ENCODE measurements at places on chromosomes 4 and X.

DNA sequence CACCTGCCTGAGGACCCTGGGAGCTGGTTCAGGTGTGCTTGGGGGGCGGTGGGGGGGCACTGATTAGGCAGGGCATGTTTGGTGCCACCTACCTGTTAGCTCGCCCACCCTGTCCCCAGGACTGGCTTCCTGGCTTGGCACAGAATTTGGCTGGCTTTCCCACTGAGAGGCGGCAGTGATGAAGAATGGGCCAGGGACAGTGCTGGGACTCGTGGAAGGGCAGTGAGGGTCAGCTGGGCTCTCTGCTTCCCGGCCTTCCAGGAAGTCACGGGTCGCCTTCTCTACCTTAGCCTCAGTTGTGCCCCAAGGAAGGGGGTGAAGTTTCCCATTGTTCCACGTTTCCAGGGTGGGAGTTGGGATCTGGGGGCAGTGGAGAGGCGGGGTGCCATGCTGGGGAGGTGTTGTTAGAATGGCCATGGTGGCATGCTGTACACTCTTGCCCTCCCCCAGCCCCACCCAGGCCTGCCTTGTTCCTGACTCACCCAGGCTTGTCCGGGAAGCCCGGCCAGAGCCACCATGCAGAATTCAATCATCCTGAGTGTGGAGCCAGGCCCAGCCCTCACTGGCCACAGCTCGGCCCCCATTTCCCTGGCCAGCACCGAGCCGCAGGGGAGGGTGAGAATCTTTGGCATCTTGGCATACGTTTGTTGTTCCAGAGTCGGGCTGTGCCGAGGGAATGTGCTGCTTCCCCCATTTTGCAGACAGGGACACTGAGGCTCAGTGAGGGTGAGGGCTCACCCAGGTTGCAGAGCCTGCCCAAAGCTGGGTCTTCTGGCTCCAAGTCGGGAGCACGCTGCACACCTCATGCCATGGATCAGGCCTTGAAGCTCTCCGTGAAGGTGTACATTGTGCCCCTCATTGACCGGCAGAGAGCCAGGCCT is 21.9 kb upstream of the GPR78 start:
- DNase-seq = no peak

DNA sequence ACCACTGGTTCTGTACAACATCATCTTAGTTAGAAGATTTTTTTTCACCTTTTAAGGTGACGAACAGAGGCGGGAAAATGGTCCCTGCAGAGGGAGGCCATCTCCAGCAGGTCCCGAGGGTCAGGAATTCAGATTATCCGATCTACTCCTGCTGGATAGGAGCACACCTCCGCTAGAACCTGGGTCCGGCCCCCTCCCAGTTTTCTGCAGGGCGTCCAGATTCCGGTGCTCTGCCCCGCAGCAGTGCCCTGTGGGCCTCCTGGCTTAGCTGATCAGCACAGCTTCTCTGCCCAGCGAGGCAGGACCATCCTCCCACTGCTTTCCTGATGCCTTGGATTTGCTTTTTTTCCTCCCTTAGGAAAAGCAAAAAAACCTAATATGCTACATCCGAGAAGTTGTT is 2.3 kb downstream of the TBL1X start:
- no peak for DNase-seq

- DNase-seq = no peak
Observed at GRCh38 chrX:110258552-110258951, 59.3 kb downstream of the AMMECR1 start.

DNA sequence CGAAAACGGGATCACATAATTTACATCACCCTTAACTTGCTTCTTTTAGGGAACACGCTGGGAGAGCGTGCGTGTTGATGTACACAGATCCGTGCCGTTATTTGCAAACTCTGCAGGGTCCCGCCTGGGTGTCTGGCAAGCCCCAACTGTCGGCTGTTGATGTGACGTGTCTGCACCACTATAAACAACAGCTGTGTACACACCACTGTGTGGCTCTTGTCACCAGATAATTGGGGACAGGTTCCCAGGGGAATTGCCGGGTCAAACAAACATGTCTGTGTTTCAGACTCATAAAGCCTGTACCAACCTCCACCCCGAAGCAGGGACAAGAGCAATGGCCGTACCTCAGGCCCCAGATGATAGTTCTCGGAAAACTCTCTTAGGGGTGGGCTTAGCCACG is 105.0 kb upstream of the AFAP1 start:
- DNase-seq = no peak

- DNase-seq = no peak
Observed at GRCh38 chr4:94354474-94354896, 11.8 kb upstream of the HPGDS start.

GRCh38 chr4:183852910-183853547 is 52.1 kb upstream of the STOX2 start:
- DNase-seq = no peak

- peak; percentile 13 for DNase-seq
Observed at GRCh38 chrX:42714981-42715700, 62.8 kb downstream of the PPP1R2C start.

DNA sequence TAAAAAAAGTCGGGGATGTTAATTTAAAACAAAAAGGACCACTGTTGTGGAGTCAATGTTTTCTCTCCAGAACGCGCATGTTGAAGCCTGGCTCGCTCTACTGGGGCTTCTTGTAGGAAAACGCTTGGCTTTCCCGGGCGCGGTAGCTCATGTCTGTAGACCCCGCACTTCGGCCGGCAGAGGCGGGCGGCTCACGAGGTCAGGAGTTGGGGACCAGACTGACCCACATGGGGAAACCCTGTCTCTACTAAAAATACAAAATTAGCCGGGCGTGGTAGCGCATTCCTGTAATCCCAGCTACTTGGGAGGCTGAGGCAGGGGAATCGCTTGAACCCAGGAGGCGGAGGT is 15.6 kb downstream of the NELFA start:
- no peak for DNase-seq

DNA sequence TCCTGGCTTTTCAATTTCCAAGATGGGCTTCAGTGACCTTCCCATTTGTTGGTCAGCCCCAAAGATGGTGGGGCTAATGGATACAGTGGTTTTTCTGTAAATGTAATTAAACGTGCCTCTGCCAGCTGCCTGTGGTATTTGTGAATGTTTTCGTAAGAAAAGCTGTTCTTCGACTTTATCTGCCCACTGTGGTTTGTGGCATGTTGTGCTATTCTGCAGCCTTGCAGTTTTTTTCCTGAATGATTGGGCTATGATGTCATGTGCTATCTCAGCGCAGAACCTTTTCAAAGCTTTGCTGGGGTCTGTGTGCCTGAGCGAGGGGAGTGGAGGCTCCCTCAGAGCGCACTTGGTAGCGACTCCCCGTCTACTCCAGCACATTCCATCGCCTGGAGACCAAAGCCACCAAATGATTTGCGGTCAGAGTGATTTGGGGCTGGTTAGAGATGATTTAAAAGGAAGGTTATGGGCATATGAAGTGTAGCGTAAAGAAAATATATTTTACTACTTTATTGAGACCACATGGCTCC is 137.5 kb downstream of the PALLD start:
- no peak for DNase-seq

DNA sequence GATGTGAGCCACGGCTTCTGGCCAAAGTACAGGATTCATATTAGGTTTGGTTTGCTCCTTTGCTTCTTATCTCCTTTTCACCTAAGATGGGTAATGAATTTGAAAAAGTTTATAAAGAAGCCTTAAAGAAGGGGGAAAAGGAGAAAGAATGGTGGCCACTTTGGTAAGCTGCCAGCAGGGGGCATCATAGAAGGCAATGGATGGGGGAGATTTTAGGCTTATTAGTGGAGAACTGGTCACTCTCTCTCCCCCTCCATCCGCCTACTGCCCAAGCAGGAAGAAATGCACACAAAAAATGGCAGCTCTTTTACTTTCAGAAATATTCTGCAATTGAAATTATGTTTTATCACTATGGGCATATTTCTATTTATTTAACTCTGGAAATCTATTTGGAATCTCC is 32.0 kb downstream of the SPARCL1 start:
- no peak for DNase-seq

GRCh38 chr4:136731025-136731424 is 801.3 kb downstream of the PCDH18 start:
- DNase-seq = no peak

GRCh38 chr4:15398001-15398400 is 29.8 kb upstream of the C1QTNF7 start:
- no peak for DNase-seq

DNA sequence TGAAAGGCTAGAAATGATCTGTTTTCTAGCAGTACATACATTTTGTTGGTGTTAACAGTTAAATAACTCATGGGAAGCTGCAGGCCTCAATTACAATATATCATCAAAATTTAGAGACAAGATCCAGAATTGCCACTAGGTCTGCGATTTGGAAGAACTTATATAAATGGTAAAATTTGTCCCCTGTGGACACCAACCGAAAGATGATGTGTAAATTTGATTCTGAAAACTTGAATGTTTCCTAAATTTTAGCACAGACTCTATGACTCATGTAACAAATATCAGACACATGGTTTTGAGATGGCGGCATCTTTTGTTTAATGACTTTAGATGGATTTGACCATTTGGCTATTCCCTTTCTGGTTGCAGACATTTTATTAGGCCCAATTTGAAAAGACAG is 6.0 kb upstream of the HPGDS start:
- no peak for DNase-seq

- DNase-seq = no peak
Observed at GRCh38 chr4:23952258-23952657, 62.4 kb upstream of the PPARGC1A start.

GRCh38 chrX:134144231-134144630 is 92.8 kb upstream of the CCDC160 start:
- DNase-seq = no peak

DNA sequence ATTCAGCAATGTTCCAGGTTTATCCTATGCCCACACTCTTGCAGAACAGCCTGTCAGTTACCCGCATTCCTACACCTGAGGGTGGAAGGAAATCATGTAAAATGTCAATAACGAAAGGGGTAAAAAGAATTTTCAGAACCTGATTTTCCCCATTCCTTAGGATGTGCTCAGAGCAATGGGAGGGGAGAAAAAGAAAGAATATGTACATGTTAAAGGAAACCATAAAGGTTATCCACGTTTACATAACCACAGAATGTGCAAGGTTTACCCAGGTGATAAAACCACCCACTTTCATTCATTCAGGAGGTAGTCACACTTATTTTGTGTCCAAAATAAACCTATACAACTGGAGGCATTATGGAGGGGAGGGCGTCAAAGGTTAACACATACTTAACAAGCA is 335.5 kb downstream of the ZNF674 start:
- DNase-seq = no peak

DNA sequence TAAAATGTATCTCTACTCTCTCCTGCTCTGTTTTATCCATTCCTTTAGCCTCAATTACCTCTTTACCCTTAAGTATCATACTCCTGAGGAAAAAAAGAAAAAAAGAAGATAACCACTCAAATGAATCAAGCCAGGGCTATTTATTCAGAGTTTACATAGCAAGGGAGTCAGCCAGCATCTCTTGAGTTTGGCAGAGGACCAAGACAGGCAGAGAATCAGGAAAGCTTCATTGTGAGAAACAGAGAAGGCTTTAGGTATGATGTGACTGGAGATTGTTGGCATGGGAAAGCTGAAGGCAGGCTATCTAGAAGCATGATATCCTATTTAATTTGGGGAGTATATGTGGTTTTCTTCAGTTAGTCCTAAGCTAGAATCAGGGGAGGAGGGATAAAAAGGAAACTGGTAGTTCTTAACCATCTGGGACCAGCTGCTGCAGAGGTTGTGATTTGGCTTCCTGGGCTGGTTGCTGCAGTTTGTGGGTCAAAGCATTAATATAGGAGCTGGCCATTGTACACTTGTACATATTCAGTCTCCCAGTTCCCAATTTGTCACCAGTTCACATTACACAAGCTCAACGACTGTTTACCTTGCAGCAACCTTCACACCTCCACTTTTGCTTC is 11.2 kb downstream of the APELA start:
- no peak for DNase-seq

- DNase-seq = no peak
Observed at GRCh38 chr4:156401371-156401770, 447.7 kb upstream of the CTSO start.

GRCh38 chr4:87322754-87323153 is at the start of gene HSD17B13:
Gene HSD17B13, minus strand, starts transcription at chr4:87322882. Its CDS starts 41 bp downstream, at chr4:87322841.
- DNase-seq = no peak

DNA sequence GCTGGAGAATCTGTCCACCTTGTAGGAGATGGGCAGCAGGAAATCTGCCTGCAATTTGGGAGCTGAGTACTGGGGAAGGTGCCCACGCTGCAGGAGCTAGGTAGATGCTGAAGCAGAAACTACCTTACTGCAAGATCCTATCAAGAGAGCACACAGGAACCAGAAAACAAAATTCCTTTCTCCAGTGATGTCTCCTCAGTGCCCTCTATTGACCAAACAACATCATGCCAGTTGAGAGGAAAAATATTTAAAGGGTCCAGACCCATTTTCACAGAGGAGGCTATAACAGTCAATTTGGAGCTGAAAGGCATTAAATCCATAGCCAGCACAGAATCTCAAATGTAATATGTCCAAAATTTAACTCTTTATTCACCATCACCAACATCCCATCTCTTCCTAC is 406.8 kb downstream of the SLITRK2 start:
- no peak for DNase-seq

- DNase-seq = no peak
Observed at GRCh38 chrX:50456712-50457484, 13.7 kb downstream of the DGKK start.

GRCh38 chrX:122914256-122914655 is 269.8 kb upstream of the GRIA3 start:
- DNase-seq = no peak

- no peak for DNase-seq
Observed at GRCh38 chr4:13181681-13182080, 302.5 kb downstream of the RAB28 start.

DNA sequence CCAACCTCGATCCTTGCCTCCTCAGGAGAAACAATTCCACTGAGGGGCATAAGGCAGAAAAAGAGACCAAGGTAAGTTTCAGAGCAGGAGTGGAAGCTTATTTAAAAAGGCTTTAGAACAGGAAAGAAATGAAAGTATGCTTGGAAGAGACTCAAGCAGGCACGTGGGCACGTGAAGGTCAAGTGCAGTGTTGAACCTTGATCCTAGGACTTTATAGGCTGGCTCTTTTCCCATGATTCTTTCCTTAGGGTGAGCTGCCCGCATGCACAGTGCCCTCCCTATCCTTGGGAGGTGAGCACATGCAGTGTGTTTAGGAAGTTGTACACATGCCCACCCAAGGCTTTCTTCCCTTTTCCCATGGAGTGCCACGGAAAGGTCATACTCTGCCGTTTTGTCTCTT is 4.0 kb upstream of the PI4K2B start:
- no peak for DNase-seq

- DNase-seq = no peak
Observed at GRCh38 chr4:145722561-145722960, 42.6 kb downstream of the C4orf51 start.

GRCh38 chr4:148376151-148376550 is 66.1 kb downstream of the NR3C2 start:
- DNase-seq = no peak

GRCh38 chr4:88810325-88810724 is 112.7 kb upstream of the NAP1L5 start:
- no peak for DNase-seq

- DNase-seq = no peak
Observed at GRCh38 chr4:25635501-25635900, 20.1 kb upstream of the SLC34A2 start.

DNA sequence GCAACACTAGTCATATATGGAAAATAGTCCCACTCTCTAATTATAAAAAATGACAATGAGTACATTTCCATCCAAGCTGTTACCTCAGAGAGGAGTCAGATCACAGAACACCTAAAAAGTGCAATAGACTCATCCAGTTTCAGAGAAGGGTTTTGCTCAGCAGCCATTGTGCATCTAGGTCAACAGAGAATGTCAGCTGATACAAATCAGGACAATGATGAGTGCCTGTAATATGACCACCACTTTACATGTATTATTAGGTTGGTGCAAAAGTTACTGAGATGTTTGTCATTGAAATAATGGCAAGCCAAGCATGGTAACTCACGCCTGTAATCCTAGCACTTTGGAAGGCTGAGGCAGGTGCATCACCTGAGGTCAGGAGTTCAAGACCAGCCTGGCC is 164.1 kb upstream of the TTC29 start:
- no peak for DNase-seq

Data from activated CD4-positive, alpha-beta T cell treated with anti-CD3 and anti-CD28 coated beads for 1 hour (primary cell).